ENCODE measurements at places on chromosomes 12 and 14.

DNA sequence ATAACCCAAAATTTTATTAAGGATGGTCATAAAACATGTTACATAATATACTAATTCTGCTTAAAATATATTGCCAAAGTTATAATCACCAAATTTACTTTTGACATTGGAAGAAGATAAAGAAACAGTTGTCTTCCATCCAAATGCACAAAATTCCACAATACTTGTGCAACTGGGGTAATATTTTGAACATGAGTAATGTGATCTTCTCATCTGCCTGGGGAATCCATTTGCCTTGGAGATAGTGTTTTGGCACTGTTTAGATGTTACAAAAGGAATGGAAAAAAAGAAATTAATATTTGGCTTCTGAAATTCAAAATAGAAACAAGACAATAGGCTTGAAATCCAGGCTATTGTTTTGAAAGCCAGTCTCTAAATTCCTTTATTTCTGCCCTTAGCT, 9.1 kb downstream of the GPR19 start:
- no peak for DNase-seq

DNA sequence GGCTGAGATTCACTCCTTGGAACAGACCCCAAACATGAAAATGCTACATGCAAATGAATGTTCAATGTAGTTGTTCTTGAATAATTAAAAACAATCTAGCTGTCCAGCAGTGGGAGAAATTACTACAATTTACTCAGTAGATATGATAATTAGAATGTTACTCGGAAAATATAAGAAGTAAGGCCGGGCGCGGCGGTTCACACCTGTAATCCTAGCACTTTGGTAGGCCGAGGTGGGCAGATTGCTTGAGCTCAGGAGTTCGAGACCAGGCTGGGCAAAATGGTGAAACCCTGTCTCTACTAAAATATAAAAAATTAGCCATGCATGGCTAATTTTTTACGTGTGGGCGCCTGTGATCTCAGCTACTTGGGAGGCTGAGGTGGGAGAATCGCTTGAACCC, 15.3 kb upstream of the PTGER2 start:
- DNase-seq, result no peak

DNA sequence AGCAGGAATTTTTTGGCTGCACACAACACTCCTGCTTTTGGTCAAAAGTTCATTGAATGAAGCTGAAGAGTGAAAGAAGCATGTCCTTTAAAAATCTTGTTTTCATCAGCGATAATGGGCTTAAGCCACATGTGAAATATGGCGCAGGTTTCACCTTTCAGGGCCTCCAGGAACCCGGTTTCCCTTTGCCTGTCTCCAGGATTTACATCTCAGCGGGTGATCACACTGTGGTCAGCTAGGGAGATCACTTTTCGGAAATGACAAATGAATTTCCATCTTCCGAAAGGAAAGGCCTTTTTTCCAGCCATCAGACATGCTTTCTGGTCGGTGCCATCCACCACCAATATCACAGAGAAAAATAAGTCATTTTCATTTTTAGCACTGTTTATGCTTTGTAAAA, 727.1 kb upstream of the TBX3 start:
- no peak for DNase-seq

- no peak for DNase-seq
Measured at GRCh38 chr14:100091386-100091785, 26.2 kb downstream of the EVL start.

Data from amniotic stem cell (primary cell).